ENCODE measurements at places on chromosomes 16 and 17.

DNA sequence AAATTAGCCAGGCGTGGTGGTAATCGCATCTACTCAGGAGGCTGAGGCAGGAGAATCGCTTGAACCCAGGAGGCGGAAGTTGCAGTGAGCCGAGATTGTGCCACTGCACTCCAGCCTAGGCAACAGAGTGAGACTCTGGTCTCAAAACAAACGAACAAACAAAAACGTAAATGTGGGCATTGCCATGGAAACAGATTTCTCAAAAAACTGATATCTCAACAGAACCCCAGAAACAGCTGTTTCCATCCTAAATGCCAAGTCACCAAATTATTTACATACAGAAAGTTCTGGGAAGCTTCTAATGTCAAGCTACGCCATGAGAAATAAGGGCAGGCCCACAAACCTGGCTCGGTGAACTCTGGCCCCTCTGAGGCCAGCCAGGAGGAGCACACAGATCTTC, 16.0 kb upstream of the ZNF689 start:
- DNase-seq, result no peak

- DNase-seq, result no peak
Measured at GRCh38 chr17:48868916-48869500, 23.6 kb upstream of the ATP5MC1 start.

- no peak for DNase-seq
Measured at GRCh38 chr17:39205112-39205526, 5.0 kb downstream of the RPL19 start.

- no peak for DNase-seq
Measured at GRCh38 chr17:57877803-57878377, 28.0 kb upstream of the MRPS23 start.

DNA sequence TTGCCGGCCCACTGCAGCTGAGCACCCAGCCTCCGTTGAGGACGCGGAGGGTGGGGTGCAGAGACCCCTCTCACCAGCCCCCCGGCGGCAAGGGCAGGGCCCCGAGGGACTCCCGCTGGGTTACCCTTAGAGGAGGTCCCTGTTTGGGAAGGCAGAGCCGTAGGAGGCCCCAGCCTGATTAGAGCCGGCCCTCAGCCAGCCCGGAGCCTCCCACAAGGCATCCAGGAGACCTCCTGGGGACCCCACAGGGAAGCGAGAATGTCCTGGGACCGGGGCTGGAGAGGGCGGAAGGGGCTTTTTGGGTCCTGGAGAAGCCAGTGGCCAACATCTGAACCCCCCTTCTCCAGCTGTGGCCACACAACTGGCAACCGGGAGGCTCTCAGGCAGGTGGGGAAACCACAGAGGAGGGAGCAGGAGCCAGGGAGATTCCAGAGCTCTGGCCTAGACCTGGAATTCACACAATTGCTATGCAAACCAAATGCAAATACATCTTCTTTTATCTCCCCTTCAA, 21.7 kb upstream of the SP6 start:
- DNase-seq, result no peak

- peak; percentile 42 for DNase-seq
Measured at GRCh38 chr16:84699147-84699711, 571 bp upstream of the USP10 start.

DNA sequence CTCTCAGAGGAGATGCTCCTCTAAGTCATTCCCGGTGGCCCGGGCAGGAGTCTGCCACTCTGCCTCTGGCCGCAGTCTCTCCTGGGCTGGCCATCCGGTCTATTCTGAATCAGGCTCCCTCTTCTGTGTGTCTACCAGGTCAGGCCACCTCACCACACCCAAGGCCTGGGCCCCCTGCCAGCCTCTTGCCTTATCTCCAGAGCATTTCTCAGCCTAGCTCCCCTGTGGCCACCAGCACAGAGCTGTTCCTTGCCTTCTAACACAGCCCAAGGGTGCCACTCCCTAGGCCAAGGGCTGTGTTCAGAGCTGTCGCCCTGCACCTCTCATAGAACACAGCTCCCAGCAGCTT, 55.3 kb downstream of the MYO18A start:
- no peak for DNase-seq

- no peak for DNase-seq
Measured at GRCh38 chr17:34692920-34693319, 113.5 kb downstream of the TMEM132E start.

DNA sequence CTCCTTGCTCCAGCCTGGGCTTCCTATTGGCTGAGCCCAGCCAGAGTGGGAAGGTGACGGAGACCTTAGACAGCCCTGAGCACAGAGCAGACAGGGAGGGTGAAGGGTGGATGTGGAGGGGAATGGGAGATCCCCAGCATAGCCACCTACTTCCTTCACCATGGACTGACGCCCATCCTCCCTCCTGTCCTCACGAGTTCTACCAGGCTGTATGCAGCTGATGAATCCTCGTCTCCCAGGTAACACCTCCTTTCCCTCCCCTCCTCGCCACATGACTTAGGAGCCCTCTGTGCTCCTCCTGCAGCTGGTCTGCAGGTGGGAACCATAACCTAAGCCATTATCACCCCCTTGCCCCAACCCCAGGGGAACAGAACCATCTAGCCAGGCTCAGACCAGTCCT, 9.0 kb upstream of the CRHR1 start:
- no peak for DNase-seq

- peak; percentile 76 for DNase-seq
Measured at GRCh38 chr16:87636050-87636684, 33.9 kb downstream of the JPH3 start.

GRCh38 chr16:1175566-1176279, 22.8 kb downstream of the CACNA1H start:
- no peak for DNase-seq

DNA sequence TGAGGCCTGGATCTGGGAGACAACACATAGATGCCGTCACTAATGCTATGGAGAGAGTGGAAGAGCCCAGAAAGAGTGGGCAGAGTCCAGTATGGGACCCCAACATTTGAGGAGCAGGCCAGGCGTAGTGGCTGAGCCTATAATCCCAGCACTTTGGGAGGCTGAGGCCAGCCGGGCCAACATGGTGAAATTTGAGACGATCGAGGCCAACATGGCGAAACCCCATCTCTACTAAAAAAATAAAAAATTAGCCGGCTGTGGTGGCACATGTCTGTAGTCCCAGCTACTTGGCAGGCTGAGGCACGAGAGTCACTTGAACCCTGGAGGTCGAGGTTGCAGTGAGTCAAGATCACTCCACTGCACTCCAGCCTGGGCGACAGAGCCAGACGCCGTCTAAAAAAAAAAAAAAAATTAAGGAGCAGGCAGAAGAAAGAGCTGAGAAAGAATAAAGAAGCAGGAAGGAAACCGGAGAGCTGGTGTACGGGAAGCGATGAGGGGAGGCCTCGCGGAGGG, 6.0 kb upstream of the DNAI2 start:
- DNase-seq, result no peak

DNA sequence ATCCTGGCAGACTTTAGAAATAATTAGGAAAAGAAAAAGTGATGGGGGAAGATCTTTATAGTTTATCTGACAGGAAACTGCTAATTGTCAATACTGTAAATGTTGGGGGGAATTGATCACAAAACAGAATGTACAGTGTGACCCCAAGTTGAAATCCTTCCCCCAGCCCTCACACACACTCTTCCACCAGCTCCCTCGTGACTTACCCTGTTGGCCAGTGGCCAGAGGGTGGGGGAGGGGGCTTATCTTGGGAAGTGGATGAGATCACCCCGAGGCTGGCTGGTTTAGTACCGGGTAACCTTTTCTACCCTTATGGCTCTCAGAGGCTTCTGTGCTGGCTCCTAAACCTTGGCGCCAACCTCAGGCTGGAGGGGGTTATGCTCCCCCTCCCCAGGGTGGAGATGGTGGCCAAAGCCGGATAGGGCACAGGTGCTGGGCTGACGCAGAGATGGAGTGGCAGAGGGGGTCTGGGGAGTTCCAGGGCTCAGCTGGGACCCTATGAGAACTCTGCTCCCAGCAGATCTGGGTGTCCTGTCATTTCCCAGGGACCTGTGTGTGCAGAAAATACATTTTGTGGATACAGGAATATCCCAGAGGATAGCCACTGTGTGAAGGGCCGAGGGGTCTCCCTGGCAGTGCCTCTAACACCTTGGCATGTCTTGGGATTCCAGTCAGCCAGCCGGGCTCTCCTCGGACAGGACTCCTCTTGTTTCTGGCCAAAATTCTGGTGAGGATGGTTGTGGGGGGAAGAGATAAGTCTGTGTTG, 18.6 kb downstream of the CDH16 start:
- DNase-seq, result no peak

DNA sequence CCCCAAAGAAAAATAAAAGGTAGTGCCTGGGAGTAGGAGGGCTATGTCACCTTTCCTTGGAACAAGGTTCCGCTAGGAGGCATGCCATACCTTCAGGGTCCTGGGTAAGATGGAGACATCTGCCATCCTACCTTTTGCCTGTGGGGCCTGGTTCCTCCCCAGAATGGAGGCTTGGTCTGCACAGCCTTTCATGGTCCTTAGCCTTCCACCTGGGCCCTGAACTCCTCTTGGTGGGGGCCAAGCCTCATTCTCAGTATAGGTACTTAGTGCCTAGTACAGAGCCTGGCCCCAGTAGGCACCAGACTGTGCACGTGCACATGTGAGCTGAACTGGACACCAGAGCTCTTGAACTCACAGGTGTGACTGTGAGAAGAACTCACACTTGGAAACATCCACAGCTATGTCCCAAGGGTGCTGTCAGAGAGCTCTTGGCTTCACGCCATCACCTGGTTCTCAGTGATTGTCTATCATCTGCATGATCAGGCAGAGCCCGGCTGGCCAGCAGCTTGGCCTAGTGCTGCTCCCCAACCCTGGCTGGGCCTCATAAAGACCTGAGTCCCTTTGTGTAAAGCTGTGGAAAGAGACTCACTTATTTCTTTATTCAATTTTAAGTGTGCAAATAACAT, 143.2 kb downstream of the SOCS1 start:
- peak; percentile 57 for DNase-seq

DNA sequence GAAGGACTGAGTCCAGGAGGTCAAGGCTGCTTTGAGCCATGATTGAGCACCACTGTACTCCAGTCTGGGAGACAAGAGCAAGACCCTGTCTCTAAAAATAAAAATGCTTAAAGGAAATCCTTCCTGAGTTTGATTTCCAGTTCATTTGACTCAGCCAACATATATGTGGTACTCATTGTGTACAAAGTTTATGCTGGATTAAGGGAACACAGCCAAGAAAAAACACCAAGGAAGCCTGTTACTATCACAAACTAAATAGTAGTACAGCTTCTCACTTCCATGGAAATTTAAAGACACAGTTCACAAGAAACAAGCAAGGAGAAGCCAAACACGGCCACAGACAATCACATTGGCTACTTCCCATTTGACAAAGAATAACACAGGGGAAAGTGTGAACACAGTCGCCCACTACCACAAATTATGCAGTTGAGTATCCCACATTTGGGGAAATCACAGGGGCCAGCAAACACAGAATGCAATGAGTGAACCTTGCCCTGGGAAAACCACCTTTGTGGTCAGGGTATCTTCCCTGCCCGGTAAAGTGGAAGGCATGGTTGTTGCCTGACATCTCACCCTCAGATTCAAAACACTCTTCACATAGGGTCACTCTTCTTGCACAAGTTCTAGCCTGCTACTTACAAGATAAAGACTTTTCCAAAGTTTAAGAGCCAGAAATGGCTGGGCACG, 14.5 kb downstream of the TEX14 start:
- no peak for DNase-seq

DNA sequence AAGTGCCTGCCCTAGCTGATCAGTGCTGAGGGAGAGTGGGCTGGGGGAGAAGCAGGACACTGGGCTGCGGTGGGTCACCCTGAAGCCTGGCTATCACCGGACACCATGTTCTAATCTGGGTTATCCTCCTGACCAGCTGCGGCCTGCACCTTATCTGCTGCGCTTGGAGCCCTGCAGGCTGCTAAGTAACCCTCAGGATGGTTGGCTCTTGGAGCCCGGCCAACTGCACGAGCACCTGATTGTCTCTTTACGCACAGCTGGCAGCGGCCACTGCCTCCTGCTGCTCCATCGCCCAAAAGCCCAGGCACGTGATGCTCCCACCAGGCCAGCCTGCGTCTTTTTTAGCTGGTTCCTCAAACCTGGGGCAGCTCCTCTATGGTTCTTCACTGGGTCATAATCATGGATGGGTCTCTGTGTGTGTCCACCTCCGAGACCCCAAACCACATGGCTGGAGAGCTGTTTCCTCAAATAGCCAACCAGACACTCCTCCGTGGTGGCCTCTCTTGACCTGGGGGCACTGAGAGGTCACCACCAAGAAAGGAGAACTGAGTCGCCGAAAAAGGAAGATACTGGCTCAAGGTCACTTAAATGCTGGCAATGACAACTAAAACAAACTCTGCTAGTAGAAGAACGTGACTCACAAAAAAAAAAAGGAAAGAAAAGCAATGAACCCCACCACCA, 21.7 kb downstream of the SPHK1 start:
- DNase-seq, result no peak

DNA sequence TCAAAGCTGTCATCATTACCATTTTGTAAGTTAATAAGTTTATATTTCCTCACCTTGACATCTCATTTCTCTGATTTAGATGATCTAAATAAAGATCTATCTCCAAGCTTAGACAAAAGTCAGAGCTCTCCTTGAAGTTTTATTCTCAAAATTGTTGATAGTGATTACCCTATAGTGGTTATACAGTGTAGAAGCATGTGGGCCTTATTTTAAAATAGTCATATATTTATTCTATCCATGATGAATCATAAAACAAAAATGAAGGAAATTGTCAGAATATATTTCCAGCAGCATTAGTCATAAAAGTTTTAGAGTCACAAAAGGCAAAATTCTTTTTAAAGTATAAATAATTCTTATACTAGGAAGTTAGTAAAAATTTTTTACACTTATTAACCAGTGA, 49.0 kb downstream of the RHOT1 start:
- no peak for DNase-seq

DNA sequence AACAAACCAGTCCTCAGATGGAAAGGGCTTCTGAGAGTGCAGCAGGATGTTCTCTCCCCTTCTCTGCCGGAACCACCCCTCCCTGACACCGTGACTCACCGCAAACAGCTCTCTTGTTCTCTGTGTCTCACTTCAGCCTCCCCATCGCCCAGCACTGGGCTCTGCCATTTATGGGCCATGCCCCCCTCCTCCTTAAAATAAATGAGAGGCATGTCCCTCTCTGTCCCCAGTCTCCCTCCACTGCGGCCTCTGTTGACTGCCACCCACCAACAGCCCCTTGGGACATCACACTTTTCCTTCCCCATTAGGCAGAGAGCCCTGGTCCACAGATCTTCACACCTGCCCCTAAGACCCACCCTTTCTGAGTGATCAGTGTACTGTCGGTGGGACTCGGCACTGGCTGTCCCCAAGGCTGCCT, 6.3 kb downstream of the CCDC102A start:
- DNase-seq, result peak; percentile 63

Data from left forelimb (tissue), 1 donor.